Caco-2 (cell line): ENCODE measurements at places on chromosomes 13 and 19. TPM values are rescaled to one million over a fixed set of nuclear protein-coding genes. Genes with fewer than 3 reads are reported as not detected.

DHPS gene
- 76.3 and 76.4 TPM in 2 replicates for total RNA-seq

ELAVL1 gene
- 117 and 118 TPM in 2 replicates for total RNA-seq

DNA sequence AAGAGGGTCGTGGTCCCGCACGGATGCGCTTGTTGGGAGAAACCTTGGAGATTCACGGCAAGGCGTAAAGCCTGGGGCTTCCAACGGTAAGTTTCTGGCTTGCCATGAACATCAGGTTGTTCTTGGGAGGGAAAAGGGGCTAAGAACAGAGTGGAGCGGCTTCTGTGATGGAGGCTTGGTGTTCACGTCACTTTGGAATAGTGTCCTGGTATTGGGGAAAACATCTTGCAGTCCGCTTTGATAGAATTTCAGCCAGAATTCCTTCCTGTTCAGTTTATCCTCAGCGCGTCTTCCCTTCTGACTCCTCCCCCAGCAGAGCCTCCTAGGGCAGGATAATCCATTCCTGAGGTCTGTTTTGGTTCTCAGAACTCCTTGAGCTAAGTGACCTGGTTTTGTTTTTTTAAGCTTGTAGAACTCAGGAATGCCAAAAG lies 2.0 kb downstream of the KCTD15 start:
- peaks cover 7% of the 10 kb centered on the region for H3K4me1 ChIP-seq
- no peak overlapping the region for H3K4me3 ChIP-seq
- no peaks in the 10 kb centered on the region for H3K27me3 ChIP-seq
- no peak for DNase-seq
- no peak overlapping the region for H3K27ac ChIP-seq

GRCh38 chr13:55199134-55199533 lies 1941.6 kb upstream of the PRR20A start:
- no peak overlapping the region for H3K27ac ChIP-seq
- H3K4me1 ChIP-seq: no peaks in the 10 kb centered on the region
- no peaks in the 10 kb centered on the region; the same call in 1 of the 2 replicates for H3K27me3 ChIP-seq

ZNF283 gene
- 12.0 and 14.7 TPM in 2 replicates for total RNA-seq

GRCh38 chr13:44715287-44716230 lies 139.4 kb upstream of the TSC22D1 start:
- H3K27me3 ChIP-seq: no peaks in the 10 kb centered on the region
- DNase-seq: no peak
- no peak overlapping the region for H3K27ac ChIP-seq
- H3K4me3 ChIP-seq: no peak overlapping the region
- no peaks in the 10 kb centered on the region for H3K36me3 ChIP-seq

DNA sequence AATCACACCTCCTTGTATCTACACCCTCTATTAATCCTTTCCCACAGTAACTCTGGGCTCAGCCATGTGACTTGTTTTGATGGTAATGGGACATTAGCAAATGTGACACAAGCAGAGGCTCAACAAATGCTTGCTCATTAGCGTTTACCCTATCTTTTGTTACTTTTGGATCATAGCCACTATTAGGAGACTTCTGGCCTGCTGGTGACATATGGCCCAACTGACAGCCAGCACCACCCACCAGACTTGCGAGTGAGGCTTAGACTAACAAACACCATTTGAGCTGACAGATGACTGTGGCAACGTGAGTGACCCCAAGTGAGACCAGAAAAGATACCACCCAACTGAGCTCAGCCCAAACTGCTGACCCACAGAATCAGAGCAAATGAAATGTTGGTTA lies 154.1 kb downstream of the OLFM4 start:
- H3K27ac ChIP-seq: no peak overlapping the region
- DNase-seq: no peak
- no peaks in the 10 kb centered on the region for H3K27me3 ChIP-seq
- H3K4me1 ChIP-seq: no peaks in the 10 kb centered on the region
- H3K36me3 ChIP-seq: no peaks in the 10 kb centered on the region
- H3K4me3 ChIP-seq: no peak overlapping the region

B9D2 gene
- 3.6 and 4.0 TPM in 2 replicates for total RNA-seq

C2CD4C gene
- total RNA-seq: 0.16 and 0.43 TPM in 2 replicates

NOVA2 gene
- 0.05 TPM in 1 of 2 replicates, not detected in the other for total RNA-seq

ZNF726 gene
- total RNA-seq: not detected in 2 replicates

UPK1A gene
- total RNA-seq: not detected in 2 replicates

DNA sequence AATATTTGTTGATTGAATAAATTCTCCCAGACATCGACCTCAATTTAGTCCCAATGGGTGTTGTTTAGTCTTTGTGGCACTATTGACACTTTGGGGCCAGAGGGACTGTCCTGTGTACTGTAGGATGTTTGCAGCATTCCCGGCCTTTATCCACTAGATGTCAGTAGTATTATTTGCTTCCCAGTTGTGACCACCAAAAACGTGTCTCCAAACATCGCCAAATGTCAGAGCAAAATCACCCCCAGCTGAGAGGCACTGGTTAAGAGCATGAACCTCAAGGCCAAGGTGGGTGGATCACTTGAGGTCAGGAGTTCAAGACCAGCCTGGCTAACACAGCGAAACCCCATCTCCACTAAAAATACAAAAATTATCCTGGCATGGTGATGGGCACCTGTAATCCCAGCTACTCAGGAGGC lies 15.4 kb downstream of the NLRP12 start:
- H3K36me3 ChIP-seq: no peaks in the 10 kb centered on the region
- no peak overlapping the region for H3K27ac ChIP-seq
- DNase-seq: no peak
- no peaks in the 10 kb centered on the region for H3K27me3 ChIP-seq
- no peaks in the 10 kb centered on the region for H3K4me1 ChIP-seq
- H3K4me3 ChIP-seq: no peak overlapping the region

DNA sequence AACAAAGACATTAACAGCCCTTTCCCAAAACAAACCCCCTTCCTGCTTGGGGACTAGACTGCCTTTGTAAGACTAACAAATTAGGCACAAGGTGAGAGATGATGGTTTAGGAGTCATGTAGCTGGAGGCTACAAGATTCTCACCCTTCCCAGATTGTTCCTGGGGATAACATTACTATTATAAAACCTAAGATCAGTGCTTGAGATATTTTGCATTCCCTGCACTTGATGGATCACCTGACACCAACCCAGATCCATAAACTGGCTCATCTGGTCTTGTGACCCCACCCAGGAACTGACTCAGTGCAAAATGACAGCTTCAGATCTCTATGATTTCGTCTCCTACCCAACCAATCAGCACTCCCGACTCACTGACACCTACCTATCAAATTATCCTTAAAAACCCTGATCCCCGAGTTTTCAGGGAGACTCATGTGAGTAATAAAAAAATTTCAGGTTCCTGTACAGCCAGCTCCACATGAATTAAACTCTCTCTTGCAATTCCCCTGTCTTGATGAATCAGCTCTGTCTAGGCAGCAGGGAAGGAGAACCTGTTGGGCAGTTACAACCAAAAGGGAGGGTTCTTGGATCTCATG lies 2.4 kb upstream of the ZNF616 start:
- no peak for DNase-seq
- no peaks in the 10 kb centered on the region for H3K36me3 ChIP-seq
- H3K4me1 ChIP-seq: no peaks in the 10 kb centered on the region
- H3K4me3 ChIP-seq: no peak overlapping the region
- peak overlapping the region; percentile 55 for H3K27ac ChIP-seq
